Glomerular endothelial cell (primary cell): ENCODE measurements at places on chromosomes 4 and X. TPM values are rescaled to one million over a fixed set of nuclear protein-coding genes. Genes with fewer than 3 reads are reported as not detected.

GRCh38 chr4:14910411-14910810 lies 91.9 kb upstream of the CPEB2 start:
- DNase-seq = no peak

The OTOP1 gene
- not detected in 2 replicates for total RNA-seq

DNA sequence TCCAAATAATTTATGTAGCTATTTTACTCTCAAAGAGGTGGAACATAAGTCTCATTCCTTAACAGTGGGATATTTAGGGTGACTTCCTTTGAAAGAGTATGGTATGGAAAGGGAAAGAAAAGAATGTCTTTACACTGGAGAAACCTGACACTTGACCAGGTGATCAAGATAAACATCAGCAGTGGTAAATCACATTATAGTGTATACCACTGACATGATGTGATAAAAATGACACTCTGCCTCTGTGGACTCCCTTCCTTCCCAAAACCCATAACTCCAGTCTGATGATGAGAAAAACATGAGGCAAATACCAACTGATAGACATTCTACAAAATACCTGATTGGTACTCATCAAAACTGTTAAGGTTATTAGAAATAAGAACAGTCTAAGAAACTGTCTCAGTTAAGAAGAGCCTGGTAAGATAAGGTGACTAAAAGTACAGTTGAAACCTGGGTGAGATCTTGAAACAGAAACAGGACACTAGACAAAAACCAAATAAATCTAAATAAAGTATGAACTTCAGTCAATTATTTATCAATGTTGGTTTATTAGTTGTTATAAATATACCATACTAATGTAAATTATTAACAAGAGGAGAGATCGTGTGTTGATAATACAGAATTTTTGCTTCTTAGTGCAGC lies 144.2 kb upstream of the PCDH18 start:
- no peak for DNase-seq

GRCh38 chrX:63754136-63754859 lies 30.7 kb downstream of the ARHGEF9 start:
- DNase-seq = no peak
